ENCODE measurements at places on chromosomes 13 and 19.

- DNase-seq, result no peak
Observed at GRCh38 chr13:46131705-46132104, 26.9 kb upstream of the CPB2 start.

- DNase-seq, result no peak
Observed at GRCh38 chr19:18853755-18854427, 22.1 kb downstream of the UPF1 start.

GRCh38 chr19:48489608-48490216, 20.5 kb downstream of the CYTH2 start:
- DNase-seq, result peak; percentile 35

DNA sequence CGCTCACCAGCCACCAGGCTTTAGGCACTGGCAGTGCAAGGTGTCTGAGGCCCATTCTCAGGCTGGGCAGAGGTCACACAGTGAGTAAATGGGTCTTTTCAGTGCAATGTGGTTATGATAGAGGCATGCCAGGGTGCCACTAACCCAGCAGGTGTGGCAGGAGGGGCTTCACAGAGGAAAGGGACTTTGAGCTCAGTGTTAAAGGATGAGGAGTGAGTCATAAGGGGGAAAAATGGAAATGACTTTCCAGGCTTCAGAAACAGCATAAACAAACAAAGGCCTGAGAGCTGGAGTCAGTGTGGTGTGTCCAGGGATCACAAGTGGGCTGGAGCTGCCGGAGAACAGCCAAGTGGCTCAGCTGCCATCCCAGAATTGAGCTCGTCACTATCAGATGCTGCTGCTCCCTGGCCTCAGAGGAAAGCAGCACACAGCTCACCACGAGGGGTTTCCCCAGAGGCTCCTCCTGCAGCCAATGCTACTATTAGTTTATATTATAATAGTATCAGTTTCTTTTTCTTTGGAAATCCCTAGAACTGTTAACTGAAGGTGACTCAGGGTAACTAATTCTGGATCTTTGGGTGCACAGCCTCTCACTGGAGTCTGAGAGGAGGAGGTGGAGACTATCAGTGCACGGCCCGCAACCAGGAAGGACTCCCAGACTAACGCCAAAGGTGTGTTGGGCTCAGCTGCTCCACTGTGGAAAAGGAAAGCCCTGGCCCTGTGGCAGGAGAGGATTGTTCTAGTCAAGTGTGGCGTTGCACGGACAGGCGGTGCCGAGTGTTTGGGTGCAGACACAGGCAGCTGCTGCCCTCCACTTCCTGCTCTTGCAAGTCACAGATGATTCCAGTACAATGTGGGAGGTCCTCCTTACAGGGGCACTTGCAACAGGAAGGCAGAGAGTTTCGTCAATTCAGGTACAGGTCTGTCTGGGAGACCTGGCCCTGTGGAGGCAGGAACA, 39.5 kb downstream of the DHRS12 start:
- no peak for DNase-seq

DNA sequence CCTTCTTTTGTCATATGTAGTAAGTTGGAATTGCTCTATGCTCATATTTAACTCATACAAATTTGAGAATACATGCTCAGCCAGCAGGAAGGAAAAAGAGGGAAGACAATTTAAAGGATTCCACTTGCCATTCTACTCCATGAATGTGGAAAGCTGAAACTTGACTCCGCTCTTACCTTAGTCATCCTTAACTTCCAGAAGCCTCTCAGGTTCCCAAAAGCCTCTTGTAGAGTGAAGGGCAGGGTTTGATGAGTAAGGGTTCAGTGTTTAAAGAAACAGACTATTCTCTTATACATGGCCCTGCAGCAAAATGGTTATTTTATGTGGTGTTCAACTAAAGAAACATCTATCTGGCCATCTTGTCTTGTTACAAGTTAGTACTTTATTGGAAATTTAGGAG, 27.1 kb downstream of the FAM124A start:
- peak; percentile 45 for DNase-seq

DNA sequence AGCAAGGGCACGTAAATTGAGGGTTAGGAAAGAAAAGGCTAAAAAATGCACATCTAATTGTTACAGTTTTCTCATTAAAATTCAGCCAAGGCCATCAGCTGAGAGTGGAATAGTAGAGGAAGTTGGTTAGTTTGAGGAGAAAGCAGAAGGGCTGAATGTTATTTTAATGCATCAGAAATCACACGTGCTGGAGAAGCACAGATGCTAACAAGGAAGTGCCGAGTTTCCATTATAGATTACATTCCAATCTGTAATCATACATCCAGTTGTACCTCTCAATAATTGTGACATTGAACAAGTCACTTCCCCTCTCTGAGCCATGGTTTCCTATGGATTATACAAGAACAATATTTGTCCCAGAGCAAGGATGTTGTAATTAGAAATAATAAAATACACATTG, 25.1 kb downstream of the FPR3 start:
- DNase-seq, result no peak

- no peak for DNase-seq
Observed at GRCh38 chr19:48716562-48717291, 2.8 kb downstream of the MAMSTR start.

DNA sequence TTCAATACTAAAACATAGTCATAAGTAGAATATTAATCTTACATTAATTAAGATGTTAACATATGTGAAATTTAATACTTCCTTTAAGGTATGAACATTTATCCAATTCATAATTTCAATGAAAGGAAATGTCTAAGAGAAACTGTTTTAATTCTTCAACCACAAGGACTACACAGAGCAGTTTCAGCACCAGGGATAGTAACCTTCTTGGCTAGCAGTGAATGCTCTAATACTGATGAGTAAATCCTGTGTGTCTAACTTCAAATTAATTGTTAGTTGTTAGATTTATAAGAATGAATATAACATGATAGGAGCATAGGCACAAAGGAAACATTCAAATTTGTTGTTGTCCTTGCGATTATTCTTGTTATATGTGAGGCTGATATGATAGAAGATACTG, 15.6 kb upstream of the NBEA start:
- DNase-seq, result no peak

- no peak for DNase-seq
Observed at GRCh38 chr13:21833921-21834320, 163.0 kb downstream of the FGF9 start.

DNA sequence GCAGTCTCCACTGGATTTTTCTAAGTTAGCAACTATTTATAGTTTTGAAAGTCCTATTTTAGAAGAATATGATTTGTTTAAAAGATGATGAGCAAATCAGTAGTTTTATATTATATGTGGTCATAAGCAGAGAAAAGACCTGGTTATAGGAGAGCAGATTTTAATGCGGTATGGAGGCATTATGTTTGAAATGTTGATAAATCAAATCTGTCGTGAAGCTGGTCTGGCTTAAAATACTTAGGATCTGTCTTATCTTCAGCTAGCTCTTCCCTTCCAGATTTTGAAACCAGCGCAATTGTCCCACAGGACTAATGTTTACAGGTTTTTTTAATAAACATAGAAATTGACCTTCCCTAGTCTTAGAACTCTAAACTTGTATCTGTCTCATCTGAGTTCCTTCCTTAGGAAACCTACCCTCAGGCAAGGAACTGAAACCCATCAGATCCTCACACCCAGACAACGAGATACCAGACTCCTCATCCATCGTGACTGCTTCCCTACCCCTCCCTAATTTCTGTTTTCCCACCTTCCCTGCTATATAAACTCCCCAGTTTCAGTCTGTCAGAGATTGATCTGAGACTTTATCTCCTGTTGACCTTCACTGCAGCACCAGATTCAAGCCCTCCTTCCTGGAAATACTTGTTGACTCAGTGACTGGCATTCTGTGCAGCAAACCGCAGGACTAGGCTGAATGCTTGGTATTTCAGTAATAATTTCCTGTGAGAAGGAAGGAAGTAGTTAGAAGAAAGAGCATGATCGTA, 37.8 kb upstream of the CXCL17 start:
- no peak for DNase-seq

DNA sequence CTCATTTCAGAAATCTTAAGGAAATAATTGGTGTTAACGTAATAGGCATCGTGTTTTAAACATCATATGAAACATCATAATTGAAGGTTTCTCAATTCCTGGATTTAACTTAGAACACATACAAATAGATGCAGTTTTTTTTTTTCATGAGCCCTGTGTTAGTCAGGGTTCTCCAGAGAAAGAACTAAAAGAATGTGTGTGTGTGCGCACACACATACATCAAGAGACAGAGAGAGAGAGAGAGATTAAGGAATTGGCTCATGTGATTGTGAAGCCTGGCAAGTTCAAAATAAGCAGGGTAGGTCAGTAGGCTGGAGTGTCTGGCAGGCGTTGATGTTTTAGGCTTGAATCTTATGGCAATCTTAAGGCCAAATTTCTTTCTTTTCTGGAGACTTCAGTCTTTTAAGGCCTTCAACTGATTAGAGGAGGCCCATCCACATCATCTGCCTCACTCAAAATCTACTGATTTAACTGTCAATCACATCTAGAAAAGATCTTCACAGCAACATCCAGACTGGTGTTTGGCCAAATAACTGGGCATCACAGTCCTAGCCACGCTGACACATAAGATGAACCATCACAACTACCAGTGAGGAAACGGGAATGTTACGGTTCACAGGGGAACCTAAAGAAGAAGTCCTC, 25.2 kb downstream of the SPATA13 start:
- no peak for DNase-seq

- DNase-seq, result no peak
Observed at GRCh38 chr13:50979187-50979586, 69.6 kb downstream of the RNASEH2B start.

DNA sequence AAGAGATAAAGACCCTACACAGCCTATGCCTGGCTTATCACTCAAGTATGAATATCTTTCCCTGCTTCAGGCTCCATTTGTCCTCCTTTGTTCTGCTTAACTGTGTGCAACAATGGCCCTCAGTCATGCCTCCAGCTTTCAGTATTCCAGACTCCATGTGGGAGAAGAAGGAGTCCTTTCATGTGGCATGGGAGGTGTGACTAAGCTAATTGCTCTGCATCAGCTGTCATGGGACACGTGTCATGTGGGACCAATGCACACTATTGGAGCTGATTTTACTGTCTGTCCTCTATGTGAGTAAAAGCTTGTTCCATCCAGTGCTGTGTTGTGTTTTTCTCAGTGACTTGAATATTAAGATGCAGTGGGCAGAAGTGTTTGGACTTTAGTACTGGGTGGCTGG, 1198.3 kb downstream of the OLFM4 start:
- no peak for DNase-seq

GRCh38 chr19:36572593-36573019, 486 bp downstream of the ZNF529 start:
- DNase-seq, result no peak
